ENCODE measurements at places on chromosomes 1 and 21.

DNA sequence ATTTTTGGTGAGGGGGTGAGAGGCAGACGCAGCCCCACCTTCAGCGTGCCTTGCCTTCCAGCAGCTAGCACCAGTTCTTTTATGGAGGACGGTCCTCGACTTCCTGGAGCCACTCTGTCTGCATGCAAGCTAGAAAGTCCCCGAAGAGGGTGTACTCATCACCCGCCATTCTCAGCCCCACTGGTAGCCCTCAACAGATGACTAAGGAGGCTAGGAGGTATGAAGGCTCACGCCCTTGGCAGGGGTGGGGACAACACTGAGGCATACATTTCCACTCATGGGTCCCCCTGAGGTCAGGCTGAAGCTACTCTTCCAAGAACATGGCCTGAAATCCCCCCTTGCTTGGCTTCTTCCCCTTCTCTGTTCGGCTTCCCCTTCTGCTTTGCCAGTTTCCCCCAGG lies 8.9 kb upstream of the PTPRF start:
- no peak for DNase-seq

DNA sequence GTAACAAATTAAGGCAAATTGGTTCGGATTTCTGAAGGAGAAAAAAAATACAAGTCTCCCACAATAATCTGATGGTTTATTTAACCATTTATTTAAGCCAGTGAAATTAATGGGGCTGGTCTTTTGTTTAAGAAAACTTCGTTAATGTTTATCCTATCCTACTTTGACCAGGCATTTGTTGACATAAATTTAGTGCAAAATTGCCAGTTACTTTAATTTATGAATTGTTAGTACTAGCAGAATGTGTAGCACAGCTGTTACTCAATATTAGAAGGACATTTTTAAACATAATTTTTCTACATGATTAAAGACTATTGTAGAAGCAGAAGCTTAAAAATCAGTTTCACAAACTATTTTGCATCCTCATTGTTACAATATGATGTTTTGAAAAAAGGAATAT lies 687.6 kb upstream of the PTBP2 start:
- no peak for DNase-seq

DNA sequence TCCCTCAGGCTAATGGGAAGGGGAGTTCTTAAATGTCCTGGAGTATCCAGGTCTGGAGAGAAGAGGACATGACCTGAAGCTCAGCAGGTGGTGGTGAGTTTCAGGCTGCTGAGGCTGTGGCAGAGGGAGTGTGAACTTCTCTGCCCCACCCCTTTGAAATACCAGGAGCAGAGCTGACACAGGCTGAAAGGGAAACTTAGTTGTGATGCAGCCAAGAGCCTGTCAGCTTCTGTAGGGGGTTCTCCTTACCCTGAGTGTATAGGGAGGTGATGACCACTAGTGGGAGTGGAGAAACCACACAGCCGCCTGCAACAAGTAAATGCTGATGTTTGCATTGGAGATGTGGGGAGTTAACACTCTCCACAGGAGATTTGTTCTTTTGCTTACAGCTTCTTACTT lies 152.3 kb downstream of the FCRL5 start:
- no peak for DNase-seq

DNA sequence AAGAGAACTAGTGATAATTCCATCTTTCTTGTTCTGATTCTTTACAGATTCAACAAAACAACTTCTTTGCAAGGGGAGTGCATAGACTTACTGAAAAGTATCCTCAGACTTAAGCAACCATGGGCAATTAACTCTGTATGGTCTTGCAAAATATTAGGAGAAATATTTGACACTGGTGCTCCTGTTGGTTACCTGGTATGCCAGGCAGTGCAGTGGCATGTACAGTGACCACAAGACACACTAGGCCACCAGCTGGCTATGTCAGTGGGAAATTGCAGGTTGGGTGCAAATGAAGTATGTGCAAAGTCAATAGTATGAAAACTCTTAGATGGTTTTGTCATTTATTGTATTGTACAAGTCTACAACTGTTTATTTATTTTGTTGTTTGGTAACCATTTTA lies 34.5 kb downstream of the EPS15 start:
- DNase-seq = peak; percentile 7

- DNase-seq = no peak
These were observed 41.6 kb downstream of the LAMC2 start for GRCh38 chr1:183227422-183228346.

DNA sequence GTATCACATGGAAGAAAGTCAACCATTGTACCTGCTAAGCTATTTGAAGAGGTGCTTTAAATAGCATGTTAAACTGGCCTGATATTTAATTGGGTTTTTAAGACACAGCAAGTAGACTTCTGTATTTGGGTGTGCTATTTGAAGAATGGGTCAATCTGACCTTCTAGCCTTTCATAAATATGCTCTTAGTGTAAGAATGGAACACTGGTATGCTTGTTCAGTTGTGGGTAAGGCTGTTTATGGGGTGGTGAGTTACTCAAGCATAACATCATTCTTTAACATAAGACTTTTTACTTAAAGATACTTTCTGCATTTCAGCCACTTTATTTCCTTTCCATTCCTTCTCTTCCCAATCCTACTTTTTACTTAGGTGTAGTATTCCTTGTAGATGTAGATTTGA lies 21.4 kb downstream of the AHCYL1 start:
- no peak for DNase-seq

DNA sequence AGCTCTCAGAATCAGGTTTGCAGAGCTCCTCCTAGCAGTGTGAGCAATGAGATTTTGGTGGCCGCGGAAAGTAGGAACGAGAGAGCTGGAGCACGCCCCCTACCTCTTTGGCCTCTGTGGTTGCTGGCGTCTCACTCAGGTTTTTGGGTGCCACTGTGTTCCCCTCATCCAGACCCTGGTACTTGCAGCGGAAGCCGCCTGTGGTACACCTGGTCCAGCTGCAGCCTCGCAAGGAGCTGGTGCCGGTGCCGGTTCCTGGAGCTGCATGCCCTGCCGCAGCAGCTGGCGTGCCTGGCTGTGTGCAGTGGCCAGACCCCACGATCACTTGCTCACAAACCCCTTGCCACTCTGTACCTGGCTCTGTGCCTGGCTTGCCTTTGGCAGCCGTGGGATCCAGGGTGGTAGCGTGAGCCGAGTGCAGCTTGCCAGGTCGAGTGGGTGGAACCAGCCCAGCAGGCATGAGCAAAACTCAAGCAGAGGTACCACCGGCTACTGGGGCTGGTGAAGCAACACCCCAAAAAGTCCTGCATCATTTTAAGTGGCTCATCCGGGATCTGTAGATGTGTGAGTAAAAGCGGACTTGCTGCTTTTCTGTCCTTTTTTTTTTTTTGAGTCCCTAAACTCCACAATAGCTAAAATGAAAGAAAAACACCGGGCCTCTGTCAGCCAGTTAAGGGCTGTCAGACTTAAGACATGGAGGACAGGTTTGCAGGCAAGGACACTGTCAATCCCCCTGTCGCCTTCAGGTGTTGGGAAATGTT lies 844.9 kb downstream of the KCNT2 start:
- no peak for DNase-seq

DNA sequence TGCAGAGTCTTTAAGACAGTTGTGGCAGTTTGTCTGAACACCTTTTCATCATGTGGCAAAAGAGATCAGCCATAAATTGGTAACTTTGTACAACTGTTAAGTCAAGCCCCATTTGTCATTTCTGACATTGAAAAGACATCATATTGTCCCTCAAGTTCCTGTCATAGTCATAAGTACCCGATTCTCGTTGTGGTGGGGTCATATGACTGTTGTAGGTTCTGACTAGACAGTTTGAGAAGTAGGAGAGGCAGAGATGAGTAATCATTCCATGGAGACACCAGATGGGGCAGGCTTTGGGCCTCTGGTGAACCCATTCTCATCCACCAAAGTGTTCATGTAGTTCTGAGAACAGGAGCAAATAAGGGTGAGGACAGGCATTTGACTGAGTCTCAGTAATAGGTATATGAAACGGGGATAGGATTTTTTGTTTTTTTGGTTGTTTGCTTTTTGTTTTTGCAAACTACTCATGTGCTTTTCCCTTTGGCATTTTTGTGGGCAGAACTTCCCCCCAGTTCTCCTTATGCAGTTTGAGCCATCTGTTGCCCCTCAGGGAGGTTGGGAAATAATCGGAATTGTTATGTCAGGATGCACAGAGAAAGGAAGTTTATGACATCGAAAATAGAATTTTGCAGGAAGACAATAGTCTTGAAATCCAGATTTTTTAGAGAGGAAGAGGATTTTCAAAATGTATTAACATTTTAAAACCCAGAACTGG lies 86.9 kb upstream of the KCNE2 start:
- no peak for DNase-seq
